ENCODE measurements at places on chromosomes 11 and 22.
A peak's percentile ranks its signal among the peaks of the same experiment; 100 is the strongest.

DNA sequence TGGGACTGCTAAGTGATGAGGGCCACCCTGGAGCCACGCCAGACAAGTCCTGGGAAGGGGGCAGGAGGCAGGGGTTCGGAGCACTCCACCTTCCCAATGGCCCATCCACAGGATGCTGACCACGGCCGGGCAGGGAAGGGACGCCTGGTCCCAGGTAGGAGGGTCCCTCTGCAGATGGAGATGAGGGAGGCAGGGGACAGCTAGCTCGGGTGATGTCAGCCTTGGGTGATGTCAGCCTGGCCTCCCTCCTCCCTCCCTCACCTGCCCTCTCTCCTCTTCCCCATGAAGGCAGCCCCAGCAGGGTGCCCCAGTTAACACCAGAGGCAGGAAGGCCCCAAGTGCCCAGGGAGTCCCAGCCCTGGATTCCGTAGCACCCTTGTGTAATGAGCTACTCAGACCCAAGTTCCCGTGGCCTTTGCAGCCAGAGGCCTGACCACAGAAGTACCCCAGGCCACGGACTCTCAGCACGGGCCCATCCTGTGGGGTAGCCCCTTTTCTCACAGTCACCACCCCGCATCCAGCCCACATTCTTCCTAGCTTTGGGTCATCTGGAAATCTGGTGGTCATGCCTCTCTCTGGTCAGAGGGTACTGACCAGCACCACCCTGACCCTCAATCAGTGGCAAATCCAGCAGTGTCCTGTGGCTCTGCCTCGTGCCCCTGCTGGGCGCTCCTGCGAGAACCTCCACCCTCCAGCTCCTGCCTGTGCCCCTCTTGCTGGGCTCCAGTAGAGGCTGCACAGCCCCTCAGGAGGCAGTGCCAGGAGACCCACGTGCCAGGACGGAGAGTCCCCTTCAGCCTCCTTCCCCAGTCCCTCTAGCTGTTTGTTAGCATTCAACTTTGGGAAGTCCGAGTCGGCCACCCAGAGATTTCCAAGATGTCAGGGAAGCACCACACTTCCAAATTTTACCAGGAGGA lies 47.4 kb downstream of the SHANK2 start:
- no peak for DNase-seq

GRCh38 chr11:71365626-71366025 lies 82.6 kb downstream of the DHCR7 start:
- no peak for DNase-seq

- DNase-seq: no peak
These were observed 31.0 kb upstream of the CD5 start for GRCh38 chr11:61071208-61071681.

GRCh38 chr11:123302751-123303195 lies 107.7 kb upstream of the CLMP start:
- DNase-seq: no peak

DNA sequence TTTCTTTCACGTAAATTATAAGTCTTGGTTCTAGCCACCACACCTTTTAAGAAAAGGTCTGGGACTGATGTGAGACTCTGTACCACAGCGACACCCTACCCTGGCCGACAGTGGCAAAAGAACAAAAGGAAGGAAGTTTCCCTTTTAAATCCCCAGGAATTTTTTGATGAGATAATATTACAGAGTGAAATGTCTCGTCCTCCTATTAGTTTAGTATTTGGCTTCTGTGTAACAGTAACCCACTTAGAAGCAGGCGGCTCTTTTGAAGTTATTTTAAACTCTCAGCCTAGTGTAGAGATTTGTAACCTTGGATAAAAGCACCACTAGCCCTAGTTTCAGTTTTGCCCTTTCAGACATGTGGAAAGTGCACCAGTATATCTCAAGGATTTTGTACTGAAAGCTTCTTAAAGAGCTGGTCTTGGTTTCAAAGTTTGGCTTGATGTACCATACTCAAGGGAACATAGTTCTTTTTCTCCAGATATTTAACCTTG lies 84.1 kb downstream of the C22orf31 start:
- no peak for DNase-seq

DNA sequence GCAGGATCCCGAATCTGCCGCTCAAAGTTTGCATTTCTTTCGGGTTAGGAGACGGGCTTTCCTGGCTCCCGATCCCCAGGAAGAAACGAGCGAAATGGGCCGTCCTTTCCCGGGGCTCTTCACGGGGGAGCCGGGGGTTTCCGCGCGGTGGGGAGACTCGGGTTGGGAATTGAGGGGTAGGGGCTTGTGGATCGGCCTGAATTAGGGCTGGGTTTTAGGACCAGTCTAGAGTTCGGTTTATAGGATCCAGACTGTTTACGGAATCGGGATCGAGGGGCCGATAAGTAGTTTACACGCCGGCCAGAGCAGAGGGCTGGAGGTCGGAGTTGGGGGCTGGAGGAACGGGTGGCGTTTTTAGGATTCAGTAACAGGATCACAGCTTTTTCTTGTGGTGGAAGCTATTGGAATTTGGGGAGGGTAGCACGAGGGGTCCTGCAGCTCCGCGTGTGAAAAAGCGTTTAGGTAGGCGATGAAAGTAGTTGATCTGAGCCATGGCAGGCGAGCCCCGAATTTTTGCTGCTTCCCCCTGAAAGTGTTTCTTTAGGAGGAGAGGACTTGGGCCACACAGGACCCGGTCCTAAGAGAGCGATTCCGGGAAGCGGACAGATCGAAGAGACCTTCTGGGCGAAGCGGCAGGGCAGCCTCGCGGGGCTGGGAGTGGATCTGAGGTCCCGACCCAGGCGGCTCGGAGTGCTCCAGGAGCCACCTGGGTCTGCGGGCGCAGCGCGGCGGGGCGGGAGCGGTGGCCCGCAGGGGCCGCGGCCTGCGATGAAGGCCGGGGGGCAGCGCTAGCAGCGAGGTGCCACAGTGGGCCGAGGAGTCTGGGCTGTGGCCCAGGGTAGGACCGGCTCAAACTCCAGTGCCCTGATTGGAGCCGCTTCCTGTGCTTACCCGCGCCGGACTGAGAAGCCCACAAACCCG lies 1.6 kb downstream of the PKNOX2 start:
- DNase-seq: no peak

GRCh38 chr22:42399315-42400271 lies 32.6 kb downstream of the NFAM1 start:
- no peak for DNase-seq

- DNase-seq: no peak
These were observed at the start of gene CCDC88B for GRCh38 chr11:64339754-64340408. Gene CCDC88B (plus strand): TSS chr11:64340204. CDS start chr11:64340267, 63 bp downstream.

GRCh38 chr11:34214961-34215805 lies 109.8 kb downstream of the NAT10 start:
- DNase-seq: no peak

DNA sequence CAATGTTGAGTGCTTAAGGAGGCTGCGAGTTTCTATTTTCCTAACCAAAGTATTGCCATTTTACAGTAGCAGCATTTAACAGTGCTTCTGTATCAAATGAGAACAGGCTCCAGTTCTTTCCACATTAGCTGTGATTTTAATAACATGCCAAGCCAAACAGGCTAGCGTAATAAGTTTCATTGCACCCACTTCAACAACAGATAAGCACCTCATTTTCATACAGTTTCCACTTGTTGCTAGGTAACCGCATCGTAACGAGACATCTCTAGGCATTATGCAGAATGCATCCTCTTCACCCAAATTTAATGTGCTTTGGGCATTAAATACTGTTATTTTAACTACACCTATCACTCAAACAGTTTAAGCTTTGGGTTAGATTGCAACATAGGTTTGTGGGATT lies 79.0 kb downstream of the CADM1 start:
- no peak for DNase-seq

DNA sequence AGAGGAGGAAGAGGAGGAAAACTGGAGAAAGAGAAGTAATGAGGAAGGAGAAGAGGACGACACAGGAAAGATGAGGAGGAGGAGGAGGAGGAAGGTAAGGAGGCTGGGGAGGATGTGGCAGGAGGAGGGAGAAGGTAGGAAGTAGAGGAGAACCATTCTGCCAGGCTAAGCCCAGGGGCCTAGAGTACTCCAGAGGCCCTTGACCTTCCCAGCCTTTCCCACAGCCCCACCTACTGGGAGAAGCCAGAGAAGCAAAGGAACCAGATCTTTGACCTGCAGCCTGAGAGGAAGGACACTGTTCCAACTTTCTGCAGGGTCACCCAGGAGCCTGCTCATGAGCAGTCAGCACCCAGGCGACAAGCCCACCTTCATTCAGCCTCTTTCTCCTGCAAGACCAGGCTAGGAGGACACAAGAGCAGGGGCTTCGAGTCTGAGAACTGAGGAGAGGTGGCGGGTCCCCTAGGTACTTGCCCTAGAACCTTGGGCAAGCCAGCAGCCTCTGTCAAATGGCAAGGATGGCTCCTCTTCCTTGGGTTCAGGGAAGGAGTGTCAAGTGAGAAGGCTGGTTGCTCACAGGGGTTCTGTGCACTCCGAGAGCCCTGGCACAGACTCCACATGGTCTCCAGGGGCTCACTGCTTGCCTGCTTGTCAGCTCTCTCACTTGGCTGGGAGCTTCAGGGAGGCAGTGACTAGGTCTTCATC lies 27.9 kb upstream of the OAF start:
- DNase-seq: peak; percentile 5

DNA sequence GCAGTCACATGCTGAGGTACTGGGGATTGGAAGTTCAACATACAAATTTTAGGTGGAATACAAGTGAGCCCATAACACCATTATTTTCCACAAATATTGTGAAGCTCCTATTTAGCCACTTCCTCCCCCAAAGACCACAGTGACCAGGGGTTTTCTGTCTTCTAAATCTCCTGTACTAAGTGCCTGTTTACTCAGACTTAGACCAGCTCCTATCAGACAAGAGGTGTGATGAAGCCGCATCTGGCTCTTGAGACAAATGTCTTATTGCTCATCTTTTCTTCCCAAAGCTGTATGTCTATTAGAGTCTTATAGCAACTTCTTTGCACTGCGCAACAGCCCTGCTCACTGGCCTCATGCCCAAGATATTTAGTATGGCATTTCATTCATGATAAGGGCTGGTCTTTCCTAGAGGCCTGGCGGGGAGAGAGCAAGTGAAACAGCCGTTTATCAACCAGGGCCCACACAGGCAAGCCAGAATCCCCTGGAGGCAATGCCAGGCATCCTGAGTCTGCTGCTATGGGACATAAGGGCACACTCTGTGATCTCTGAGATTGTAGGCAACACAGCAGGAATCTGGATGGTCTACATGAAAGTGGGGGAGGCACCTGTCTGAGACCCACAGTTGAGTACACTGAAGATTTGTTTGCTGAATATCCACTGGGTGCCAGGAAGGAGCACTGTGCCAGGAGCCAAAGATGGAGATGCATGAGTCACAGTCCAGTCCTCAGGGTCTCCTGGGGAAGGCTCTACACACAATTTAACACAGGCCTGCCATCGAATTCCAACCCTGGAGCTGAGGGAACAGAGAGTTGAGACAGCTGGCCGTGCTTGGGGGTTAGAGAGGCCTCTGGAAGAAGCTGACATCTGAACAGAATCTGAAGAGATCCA lies 78.5 kb upstream of the NCAM1 start:
- no peak for DNase-seq

- no peak for DNase-seq
These were observed 282.3 kb downstream of the TTC28 start for GRCh38 chr22:28397306-28397705.

- DNase-seq: no peak
These were observed 334.5 kb downstream of the TTC28 start for GRCh38 chr22:28344918-28345703.

DNA sequence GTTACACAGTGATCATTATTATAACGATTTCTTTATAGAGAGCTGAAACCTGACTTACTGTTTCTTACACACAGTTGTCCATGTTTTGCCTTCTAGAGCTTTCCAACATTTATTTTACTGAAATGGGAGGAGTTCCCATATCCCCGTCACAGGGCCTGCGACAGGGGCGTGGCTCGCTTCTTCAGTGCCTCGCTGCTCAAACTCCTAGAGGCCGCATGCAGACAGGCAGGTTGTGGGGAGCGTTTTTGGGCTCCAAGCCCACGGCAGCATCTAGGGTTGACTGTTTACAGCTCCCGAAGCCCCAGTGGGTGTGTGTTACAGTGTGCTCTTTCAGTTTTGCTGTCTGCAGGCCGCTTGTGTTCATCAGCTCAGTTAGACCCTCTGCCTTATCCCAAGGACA lies 12.7 kb upstream of the AMOTL1 start:
- DNase-seq: no peak

GRCh38 chr11:121059605-121060004 lies 35.7 kb downstream of the TBCEL start:
- DNase-seq: no peak

GRCh38 chr11:95562196-95562921 lies 227.2 kb downstream of the FAM76B start:
- DNase-seq: no peak

DNA sequence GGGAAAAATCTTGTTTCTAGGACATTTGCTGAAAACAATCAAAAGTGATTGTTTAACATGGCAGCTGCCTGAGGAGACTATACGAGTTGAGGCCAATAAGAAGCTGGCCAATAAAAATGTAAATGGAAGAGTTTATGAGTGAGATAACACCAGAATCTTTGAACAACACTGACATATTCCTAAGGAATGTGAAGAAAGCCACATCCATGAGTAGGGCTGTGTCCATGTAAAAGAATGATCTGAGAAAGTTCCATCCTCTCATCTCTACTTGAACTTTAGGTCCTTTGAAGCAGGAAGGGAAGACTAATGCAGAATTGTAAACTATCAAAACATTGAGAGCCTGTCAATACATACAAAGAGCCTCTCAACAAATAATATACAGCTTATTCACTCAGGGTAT lies 6.9 kb upstream of the CHORDC1 start:
- no peak for DNase-seq

GRCh38 chr11:116073854-116074837 lies 569.9 kb upstream of the CADM1 start:
- DNase-seq: no peak

- no peak for DNase-seq
These were observed 107.1 kb downstream of the GAB2 start for GRCh38 chr11:78310500-78310909.

- DNase-seq: no peak
These were observed 7.6 kb downstream of the NECTIN1 start for GRCh38 chr11:119721129-119722120.

- DNase-seq: no peak
These were observed 78.2 kb downstream of the PPP2R1B start for GRCh38 chr11:111688013-111688412.

DNA sequence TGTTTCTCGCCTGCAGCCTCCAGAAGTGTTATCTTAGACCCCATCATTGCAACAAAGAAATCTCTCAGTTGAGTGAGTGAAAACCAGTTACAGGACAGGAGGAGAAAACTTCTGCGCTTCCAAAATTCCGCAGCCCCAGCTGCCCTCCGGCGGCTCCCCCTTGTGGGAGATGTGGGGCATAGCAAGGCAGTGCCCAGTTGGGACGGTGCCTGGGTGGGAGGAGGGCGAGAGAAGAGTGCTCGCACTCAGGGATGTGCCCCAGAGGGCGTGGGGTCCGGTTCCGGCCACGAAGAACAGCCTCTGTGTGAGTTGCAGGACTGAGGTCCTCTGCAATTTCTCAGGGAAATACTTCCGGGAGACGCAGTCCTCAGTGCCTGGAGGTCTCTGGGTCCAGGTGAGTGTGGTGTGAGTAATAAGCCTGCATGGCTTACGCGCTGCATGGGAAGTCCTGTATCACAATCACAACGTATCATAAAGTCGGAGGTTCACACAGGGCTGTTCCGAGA lies 87.0 kb upstream of the BLID start:
- DNase-seq: peak; percentile 50

DNA sequence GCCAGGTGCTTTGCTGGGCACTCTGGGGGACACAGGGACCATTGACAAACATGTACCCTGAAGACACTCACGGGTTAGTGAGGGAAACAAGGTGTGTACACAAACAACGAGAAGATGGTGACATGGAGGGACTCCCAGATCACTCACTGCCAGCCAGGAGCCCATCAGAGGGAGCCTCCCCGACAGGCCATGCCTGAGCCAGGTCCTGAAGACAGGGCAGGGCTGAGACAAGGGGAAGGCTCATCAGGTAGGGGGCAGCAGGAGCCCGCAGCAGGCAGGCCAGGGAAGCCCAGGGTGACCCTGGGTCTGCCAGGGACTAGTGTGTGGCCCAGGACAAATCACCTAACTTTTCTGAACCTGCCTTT lies 127.9 kb downstream of the BUD13 start:
- no peak for DNase-seq
